ENCODE measurements at places on chromosomes 1 and 21.
A peak's percentile ranks its signal among the peaks of the same experiment; 100 is the strongest.

DNA sequence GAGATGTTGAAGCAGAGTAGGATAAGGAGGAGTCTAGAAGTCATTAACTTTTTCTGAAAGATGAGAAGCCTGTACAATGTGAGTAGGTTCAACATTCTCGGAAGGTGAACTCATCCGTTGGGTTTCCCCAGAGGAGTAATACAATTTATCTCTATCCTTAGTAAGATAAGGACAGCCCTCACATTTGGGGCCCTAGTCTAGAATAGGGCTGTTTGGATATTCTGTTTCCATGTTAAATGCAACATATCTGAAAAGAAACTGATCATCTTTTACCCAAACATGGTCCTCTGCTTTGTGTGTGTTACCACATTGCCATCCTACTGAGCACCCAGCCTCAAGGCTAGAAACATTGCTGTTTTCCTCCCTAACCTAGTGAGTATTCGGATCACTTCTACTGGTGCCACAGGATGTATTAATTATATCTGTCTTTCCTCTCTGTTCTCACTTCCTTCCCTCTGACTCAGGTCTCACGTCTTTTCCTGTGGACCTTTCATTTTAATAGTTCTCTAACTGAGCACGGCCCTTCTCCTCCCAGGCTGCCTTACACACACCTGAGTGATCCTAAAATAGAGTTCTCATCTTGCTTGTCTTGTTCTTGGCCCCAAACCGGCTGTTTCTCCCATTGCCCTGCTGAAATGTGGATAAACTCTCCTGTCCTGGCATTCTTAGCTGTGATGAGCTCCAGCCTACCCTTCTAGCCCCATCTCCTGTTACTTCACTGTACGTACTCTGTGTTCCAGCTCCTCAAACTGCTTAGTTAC is 91.7 kb downstream of the CDC14A start:
- peak; percentile 31 for DNase-seq

DNA sequence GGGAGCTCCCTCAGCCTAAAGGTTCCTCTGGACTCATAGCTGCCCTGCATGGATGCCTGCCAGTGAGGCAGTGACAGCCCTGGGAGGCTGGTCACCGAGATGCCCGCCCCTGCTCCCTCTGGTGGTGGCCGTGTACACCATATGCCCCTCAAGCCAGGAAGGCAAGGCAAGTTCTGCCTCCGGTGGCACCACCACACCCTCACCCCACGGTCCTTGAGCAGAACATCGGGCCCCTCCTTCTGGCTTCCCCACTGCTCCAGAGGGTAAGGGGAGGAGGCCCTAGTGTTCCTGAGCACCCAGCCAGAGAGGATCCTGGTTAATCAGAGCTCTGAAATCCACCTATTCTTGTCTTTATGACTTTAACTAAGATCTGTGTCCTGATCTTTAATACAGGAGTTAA is 1.5 kb upstream of the S100A14 start:
- peak; percentile 19 for DNase-seq

DNA sequence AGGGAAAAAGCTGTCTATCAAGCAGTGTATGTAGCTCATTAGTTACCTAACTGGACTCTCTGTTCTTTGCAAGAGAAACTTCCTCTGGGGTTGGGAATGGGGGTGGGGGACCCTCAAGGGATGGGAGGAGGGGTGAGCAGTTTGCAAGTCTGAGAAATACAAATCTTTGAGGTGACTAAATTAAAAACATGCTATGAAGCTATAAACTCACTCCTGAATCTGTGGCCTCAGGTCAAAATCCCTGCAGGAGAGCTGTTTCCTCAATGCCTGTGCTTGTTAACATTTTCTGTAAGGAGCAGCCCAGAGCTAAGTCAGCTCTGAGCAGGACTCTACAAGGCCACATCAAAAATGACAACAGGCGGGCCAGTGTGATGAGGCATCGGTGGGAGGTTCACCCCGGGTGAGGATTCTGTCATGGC is 32.8 kb upstream of the PTPRC start:
- no peak for DNase-seq

- no peak for DNase-seq
These were observed 49.5 kb upstream of the DNAJC6 start for GRCh38 chr1:65259816-65260215.

DNA sequence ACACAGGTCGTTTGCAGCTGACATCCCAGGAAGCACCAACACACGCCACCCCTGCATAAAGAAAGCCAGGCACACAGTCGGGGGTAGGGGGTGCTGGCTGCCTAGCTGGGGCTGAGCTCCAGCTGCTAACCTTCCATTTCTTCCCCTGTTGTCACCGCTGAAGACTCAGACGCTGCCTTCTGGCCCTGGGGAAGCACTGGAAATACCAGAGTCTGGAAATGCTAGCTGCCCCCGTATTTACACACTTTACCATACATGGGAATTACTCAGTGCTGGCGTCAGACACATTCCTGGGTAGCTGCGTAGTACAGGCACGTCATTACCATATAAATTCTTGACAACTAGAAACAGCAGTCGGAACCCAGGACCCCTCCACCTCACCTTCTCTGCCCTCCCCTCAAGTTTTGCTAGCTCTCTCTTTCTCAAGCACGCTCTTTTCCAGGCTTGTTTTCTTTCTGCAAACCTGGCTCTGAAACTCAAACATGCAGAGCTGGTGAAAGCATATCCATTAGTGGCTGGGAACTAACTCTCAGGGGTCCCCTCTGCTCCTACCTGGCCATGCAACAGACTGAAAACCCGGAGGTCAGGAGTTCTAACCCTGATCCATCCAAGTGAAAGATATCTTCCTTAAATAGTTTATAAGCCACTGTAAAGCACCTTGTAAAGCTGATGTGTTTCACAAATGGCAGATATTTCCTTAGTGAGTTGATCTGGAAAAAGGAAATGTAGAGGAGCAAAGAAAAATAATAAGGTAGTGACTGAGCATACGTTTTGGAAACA is 3.3 kb downstream of the CSRP1 start:
- DNase-seq, result no peak

DNA sequence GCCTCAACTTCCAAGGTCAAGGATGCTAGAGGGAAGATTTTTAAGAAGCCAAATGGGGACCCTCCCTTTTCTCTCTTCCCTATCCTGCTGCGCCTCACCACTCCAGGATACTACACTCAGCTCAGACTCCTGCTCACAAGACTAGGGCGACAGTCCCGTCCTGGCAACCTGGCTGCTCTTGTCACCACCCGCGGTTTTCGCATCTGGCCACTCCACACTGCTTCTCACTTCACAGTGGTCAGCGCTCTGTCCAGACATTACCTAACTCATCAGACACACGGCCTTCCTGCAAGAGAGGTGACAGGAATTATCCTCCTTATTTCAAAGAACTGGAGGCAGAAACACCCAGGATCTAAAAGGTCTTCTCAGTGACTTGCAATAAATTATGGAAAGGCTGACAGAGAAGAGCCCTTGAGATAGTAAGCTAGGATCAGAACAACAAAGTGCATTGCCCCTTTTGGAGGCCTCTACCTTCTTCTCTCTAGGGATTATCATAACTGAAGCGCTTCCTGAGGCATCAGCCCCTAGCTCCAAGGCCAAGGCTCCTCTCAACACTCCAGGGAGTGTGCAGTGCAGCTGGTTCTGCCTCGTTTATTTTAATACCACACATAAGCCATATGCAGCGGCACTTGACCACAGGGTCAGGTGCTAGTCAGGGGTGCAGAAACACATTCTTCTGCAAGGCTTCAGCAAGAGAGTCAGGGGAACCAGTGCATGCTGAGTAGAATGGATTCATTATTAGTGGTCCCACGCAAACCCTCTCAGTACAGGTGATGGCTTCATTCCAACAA is 41.9 kb downstream of the ASTN1 start:
- no peak for DNase-seq

DNA sequence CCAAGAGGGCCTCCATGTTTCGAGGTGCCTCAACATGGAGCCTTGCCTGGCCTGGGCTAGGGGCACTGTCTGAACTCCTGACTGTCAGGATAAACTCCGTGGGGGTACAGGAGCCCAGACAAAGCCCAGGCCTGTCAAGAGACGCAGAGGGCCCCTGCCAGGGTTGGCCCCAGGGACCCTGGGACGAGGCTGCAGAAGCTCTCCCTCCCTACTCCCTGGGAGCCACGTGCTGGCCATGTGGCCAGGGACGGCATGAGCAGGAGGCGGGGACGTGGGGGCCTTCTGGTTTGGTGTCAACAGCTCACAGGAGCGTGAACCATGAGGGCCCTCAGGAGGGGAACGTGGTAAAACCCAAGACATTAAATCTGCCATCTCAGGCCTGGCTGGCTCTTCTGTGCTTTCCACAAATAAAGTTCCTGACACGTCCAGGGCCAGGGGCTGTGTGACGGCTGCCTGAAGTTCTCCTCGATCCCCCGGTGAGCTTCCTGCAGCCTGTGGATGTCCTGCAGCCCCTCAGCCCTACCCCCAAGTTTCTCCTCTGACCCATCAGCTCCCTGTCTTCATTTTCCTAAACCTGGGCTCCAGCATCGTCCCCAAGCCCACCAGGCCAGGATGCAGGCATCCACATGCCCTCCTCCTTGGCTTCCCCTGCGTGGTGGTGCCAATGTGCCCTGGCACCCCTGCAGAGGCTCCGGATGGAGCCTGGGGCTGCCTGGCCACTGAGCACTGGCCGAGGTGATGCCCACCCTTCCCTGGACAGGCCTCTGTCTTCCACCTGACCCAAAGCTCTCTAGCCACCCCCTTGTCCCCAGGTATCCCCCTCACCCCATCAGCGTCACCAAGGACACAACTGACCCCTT is 12.8 kb upstream of the LRRC3 start:
- no peak for DNase-seq

DNA sequence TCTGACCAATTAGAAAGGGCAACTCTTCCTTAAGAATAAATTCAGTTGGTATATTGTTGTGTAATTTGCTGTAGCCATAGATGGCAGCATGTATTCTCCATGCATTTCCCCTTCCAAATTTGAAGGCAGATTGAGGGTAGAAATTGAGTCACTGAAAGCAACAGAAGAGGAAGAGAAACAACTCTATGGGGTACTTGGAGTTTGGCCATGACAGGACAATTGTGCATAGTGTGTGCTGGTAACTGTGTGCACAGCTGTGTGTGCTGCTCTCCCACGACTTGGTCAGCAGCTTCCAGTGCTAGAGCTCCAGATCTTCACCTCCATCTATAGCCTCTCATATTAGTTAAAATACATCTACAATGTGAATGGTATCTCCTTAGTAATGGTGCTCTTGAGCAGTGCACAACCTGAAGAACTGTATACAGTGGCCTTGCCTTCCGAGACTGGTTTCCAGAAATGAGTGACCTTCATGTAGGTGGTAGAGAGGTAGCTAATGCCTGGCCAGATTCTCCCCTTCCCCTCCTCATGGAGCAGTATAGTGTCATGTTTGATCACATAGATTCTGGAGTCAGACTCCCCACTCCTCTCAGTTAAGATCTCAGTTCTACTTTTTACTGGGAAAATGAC is 882 bp upstream of the FCAMR start:
- DNase-seq, result no peak

DNA sequence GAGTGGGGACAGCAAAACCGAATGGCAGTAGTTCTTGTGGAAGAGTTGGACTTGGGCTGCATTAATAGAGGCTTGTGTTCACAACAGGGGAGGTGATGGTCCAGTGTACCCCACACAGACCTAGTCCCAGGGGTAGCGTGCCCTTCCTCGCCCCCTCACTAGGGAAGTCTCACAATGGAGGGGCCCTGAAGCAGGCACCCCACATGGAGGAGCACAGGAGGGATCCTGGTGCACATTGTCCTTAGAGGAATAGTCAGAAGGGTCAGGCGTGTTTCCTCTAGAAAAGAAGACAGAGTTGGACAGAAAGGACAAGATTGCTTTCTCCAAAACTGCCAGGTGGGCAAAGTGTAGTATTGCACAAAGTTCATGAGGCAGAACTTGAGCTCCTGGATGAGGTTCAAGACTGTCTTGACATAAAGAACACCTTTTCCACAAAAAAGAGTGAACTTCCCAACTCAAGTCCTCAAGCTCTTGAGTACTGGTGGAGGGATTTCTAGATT is 23.3 kb downstream of the ETNK2 start:
- DNase-seq, result no peak

DNA sequence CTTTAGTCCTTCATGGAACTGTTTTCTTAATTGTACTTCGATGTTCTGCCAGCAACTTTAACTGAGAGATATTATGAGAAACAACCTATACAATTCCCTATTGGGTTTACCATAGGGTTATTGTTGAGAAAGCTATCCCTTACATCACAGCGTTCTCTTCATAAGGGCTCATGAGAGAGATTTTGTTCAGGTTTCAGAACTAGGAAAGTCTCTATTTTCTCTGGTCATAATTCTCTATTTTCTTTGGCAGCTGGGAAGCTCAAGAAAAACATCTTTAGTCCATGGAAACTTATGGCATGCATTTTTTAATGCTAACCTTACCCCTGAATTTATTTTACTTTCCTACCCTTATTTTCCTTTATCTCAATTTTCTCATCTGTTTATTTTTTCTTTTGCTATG is 38.2 kb downstream of the NMNAT2 start:
- DNase-seq, result no peak

GRCh38 chr1:66258404-66259105 is 275.4 kb upstream of the SGIP1 start:
- no peak for DNase-seq

GRCh38 chr1:206833106-206833680 is 32.2 kb upstream of the IL20 start:
- no peak for DNase-seq

DNA sequence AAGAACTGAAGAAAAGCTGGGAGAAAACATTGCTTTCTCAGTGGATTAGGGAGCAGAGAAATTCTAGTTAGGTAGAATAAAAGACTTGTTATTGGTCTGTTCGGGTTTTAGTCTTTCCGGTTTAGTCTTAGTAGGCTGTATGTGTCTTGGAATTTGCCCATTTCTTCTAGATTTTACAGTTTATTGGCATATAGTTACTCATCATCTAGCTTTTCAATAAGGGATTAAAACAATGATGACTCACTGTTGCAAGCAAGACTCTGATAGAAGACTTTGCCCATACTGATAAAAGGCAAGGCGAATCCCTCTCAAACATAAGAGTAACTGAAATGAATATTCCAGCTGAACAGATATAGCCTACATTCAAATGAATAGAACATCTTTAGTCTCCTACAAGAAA is 62.3 kb downstream of the GPR137B start:
- no peak for DNase-seq

GRCh38 chr1:154945160-154945961 is 8.8 kb upstream of the PMVK start:
- DNase-seq, result no peak

GRCh38 chr1:51960262-51960661 is 30.2 kb downstream of the RAB3B start:
- DNase-seq, result no peak

DNA sequence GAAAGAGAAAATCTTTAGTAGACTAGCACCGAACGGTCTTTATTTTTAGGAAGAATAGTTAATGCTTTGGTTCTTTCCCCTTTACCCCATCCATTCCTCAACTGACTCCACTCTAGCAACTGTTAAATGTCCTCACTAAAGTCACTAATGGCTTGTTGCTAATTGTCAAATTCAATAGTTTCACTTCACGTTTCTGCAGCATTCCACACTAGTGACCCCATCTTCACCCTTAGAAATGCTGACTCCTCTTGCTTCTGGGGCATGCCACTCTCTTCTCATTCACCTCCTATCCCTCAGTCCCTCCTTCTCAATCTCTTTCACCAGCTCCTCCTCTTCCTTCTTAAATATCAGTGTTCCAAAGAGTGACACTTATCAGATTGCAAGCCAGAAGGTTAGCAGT is 19.4 kb upstream of the CADM3 start:
- no peak for DNase-seq

GRCh38 chr1:64959986-64960385 is 6.4 kb downstream of the JAK1 start:
- no peak for DNase-seq

GRCh38 chr1:205508227-205508714 is 3.8 kb downstream of the CDK18 start:
- DNase-seq, result no peak
